ENCODE measurements at places on chromosomes 6 and 20.

DNA sequence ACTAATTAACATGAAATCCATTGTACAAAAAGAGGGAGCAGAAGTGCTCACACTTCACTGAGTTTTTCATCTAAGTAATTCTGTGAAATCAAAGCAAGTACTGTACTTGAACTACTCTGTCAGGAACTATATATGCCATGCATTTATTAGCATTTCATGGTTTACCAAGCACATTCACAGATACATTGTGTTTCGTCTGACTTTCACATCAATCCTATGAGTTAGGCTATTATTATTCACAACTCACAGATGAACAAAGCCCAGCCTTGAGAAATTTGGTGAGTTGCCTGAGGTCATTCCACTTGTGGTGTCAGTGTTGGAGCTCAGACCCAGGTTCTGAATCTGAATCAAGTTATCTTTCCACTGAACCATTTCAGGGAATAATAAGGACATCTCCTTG, 33.7 kb upstream of the TENT5A start:
- no peak for DNase-seq

- DNase-seq: no peak
These were observed 242.8 kb upstream of the RGS17 start for GRCh38 chr6:153373869-153374268.

DNA sequence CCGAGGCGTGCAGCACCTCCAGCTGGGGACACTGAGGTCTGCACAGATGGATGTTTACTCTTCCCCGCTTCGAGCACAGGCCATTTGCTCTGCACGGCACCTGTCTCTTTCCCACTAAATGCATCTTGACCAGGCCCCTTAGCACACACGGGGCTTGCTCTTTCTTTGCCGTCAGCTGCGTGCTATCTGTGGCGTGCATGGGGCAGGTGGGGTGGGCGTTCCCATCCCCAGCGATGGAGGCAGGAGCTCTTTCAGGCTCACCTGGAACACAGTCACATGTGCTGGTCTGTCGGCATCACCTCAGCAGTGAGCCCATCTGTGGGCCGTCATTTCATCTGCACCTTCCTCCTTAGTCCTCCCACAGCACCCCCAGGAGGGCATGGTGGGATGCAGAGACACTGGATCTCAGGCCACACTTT, 35.1 kb downstream of the RBM38 start:
- DNase-seq: no peak

GRCh38 chr6:162363757-162364156, 363.8 kb downstream of the PRKN start:
- DNase-seq: no peak

DNA sequence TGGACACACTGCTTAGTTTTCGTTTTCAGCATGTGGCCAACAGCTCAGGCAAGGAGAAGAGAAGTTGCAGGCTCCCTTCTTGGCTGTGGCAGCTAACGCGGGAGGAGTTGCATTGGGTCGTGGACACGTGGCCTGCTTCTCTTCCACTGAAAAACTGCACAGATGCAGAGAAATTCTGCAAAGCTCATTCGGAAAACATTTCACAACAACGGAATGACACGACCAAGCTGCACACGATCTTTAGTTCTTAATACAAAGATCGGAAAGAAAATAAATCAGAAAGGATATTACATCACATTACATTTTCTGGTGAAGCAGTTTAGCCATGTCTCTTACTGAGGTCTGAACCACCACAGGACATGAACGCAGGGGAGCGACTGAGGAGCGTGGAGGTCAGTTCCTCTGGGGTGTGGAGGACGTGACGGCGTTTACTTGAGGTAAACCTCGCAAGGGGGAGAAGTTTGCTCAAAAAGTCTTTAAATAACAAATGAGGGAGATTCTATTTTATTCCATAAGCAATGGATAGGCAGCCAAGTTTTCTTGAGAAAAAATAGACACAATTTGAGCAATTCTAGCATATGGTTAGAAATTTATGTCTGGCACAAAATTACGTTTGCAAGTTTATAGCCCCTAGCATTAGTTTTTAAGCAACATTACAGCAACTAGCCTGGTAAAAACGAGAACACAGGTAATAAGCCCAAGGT, 178.3 kb downstream of the THBS2 start:
- no peak for DNase-seq

- DNase-seq: no peak
These were observed 332.9 kb downstream of the CDKAL1 start for GRCh38 chr6:20866935-20867703.
